ENCODE measurements at places on chromosomes 5 and 9.

GRCh38 chr5:135643881-135644766, 65.3 kb upstream of the CXCL14 start:
- DNase-seq, result no peak

DNA sequence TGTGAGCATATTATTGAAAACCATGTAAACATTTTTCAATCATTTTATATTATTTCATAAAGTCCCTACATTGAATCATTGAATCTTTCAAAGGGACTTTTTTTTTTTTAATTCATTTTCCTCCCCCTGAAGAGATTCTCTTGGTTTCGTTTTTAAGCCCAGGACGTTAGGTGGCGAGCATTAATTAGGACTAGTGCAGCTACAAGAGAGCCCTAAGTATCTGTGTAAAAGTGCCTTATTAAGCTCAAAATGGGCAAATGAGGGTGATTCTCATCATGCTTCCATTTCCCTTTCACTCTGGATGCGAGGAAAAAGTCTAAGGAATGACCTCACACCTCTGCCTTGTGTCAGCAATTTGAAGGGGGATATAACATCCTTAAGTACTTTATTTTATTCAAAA, 517.9 kb upstream of the ITGA1 start:
- no peak for DNase-seq

- no peak for DNase-seq
Measured at GRCh38 chr5:95241635-95242034, 43.3 kb downstream of the MCTP1 start.

DNA sequence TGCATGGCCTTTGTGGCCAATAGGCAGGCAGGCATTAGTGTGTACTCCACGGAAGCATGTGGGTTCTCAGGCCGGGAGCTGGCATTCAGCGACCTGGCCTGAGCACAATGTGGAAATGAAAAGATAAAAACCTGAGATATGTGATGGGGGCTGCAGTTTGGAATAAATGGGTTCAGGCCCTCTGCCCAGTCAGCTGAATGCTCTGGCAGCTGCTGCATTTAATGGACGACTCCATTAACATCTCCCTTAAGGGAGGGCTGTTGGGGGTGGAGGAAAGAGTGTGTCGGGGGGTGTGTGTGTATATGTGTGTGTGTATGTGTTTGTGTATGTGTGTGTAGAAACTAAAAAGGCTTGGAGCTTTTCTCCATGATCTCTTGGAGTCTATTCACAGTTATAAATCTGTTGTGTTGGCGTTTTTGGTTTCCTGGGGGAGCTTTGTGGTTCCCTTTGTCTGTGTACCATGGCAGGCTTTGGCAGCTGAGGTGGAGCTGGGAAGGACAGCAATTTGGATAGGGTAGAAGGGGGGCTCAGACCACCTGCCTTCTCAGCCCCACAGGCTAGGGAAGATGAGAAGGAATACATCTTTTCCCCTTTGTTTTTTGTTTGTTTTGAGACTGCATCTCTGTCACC, 27.3 kb upstream of the HSPA9 start:
- no peak for DNase-seq

- no peak for DNase-seq
Measured at GRCh38 chr5:159393854-159394274, 63.6 kb upstream of the IL12B start.

DNA sequence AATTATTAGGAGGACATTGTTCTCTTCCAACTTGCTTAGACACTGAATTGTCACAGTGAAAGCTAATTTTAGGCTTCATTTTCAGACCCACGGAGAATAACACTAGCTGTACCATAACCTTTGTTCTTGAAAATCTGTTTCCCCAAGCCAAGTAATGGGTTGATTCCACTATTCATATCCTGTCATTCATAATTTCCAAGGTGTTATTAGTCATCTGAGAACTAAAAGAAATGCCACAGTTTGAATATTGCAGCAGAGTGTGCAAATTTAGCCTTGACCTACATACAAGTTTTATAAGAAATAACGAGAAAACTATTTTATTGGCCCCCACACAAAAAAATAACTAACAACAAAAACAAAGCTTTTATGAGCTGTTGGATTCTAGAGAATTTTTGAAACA, 148.5 kb upstream of the TYRP1 start:
- DNase-seq, result no peak

GRCh38 chr5:72906806-72907205, 49.0 kb upstream of the FCHO2 start:
- DNase-seq, result no peak

GRCh38 chr5:167166696-167167095, 1124.7 kb upstream of the WWC1 start:
- no peak for DNase-seq

GRCh38 chr9:134565316-134565915, 76.2 kb upstream of the COL5A1 start:
- no peak for DNase-seq

DNA sequence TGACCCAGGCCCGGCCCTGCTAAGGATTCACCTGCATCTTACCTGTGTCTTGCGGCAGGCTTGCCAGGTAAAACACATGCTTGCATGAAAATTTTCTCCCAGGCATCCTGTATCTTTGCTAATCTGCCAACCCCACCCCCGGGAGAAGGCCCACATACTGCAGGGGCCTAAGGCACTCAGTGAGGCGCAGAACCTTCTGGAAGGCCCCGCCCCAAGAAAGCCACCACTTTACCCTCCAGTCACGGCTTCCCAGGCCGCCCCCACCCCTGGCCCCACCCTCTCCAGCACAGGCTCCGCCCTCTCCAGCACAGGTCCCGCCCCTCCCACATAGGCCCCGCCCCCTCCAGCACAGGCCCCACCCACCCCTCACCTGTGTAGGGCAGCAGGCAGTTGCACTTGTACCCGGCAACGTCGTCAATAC, 29.8 kb upstream of the SEC16A start:
- DNase-seq, result no peak

DNA sequence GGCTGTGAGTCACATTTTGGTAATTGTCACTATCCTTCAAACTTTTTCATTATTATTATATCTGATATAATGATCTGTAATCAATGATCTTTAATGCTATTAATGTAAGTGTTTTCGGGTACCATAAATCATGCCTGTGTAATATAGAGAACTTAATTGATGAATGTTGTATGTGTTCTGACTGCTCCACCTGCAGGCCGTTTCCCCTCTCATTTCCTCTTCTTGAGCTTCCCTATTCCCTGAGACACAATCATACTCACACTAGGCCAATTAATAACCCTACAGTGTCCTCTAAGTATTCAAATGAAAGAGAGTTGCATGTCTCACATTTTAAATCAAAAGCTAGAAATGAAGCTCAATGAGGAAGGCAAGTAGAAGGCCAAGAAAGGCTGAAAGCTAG, 420.9 kb upstream of the SGCD start:
- no peak for DNase-seq

DNA sequence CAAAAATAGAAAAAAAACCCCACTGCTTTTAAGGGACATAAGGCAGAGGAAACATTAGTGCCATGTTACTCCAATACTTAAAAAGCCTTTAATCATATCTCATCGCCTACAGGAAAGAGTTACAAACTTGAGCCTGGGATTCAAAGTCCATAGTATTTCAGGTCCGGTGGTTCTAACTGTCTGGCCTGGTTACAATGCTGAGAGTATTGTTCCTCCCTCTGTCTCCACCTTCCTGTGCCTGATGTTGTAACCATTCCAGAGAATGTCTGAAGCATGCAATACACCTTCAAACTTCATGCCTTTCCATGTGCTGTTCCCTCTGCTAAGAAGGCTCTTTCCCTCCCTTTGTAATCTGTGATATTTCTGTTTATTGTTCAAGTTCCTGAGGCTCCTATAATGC, 41.6 kb upstream of the SLC36A2 start:
- DNase-seq, result no peak

DNA sequence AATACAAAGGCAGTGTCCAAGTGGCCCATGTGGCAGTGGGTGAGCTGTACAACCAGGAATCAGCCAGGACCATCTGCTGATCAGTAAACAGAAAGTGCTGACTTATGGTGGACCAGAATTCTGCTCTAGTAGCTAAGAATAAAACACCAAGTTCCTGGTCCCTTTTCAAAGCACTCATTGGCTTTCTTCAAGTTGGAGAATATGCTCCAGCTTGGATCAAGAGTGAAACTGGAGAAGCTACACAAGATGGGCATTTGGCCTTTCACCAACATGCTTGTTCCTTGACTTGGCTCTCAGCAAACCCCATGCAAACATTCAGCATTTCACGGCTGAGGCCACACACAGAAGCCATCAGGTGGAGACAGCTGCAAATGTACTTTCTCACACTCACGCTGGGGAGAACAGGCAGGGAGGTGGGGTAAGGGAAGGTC, 32.1 kb downstream of the MARCHF3 start:
- no peak for DNase-seq

DNA sequence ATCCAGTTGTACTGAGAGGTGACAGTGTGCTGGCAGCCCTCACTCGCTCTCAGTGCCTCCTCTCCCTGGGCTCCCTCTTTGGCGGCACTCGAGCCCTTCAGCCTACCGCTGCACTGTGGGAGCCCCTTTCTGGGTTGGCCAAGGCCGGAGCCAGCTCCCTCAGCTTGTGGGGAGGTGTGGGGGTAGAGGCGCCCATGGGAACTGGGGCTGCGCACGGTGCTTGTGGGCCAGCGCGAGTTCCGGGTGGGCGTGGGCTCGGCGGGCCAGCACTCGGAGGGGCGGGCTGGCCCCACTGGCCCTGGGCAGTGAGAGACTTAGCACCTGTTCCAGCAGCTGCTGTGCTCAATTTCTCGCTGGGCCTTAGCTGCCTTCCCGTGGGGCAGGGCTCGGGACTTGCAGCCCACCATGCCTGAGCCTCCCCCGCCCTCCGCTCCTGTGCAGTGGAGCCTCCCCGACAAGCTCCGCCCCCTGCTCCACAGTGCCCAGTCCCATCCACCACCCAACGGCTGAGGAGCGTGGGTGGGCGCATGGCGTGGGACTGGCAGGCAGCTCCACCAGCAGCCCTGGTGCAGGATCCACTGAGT, 342.2 kb upstream of the ZNF608 start:
- no peak for DNase-seq

GRCh38 chr9:34662526-34663302, at the start of gene CCL27:
CCL27 (minus strand) TSS chr9:34662657; CDS start chr9:34662633, 24 bp downstream.
- no peak for DNase-seq

GRCh38 chr5:103801681-103802080, 239.1 kb upstream of the NUDT12 start:
- DNase-seq, result no peak

- DNase-seq, result no peak
Measured at GRCh38 chr9:7266911-7267595, 509.3 kb downstream of the KDM4C start.

- no peak for DNase-seq
Measured at GRCh38 chr9:129198319-129199043, 20.4 kb upstream of the IER5L start.

DNA sequence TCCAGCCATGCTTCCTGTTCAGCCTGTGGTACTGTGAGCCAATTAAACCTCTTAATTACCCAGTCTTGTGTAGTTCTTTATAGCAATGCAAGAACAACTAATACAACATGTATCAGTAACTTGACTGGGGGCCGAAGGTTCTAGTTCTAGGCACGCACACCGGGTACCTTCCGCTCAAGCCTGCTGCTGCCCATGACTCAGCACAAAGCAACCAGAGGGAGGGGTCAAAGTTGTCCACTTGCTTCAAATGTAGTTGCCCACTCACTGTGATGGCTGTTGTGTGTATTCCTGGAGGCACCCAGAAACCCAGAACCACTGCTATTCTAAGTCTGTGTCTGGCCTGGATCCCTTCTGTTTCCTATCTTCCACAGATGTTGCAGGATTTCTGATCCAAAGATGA, 222.6 kb downstream of the FRMD3 start:
- DNase-seq, result no peak

DNA sequence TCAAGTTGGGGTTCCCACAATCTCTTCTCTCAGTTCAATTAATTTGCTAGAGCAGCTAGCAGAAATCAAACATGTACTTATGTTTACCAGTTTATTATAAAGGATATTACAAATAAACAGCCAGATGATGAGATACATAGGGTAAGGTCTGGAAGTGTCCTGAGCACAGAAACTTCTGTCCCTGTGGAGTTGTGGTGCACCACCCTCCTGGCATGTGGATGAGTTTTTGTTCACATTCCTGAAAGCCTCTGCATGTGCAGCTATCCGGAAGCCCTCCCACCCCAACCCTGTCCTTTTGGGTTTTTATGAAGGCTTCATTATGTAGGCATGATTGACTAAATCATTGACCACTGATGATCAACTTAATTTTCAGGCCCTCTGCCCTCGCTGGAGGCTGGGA, 791.2 kb upstream of the ZNF608 start:
- DNase-seq, result no peak

DNA sequence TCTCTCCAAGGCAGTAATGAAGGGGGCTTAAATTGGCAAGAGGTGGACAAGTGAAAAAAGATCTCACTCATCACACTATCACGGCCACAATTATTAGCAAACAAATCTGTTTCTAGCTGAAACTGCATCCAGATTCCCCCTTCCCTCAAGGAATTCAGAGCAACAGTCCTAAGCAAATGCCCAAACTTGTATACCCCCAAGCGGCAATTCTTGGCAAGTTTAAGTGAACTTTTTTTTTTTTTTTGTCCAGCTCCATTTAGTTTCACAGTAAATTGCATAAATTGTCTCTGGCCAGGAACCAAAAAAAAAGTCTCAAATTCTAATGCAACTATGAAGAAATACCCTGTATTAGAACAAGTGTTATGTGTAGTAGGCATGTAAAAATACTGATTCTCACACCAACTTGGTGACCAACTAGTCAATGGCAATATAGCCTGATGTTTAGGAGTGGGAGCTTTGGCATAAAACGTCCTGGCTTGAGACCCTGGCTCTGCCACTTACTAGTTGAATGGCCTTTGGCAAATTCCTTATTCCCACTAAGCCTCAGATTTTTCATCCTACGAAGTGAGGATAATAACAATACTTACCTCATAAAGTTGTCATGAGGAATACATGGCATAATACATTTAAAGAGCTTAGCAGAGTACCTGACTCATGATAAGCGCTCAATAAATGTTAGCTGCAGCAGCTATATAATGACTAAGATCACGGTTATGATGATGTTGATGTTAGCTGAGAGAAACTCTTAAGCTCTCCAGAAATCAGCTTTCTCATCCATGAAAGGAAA, 193.2 kb downstream of the ADAMTSL1 start:
- DNase-seq, result no peak

DNA sequence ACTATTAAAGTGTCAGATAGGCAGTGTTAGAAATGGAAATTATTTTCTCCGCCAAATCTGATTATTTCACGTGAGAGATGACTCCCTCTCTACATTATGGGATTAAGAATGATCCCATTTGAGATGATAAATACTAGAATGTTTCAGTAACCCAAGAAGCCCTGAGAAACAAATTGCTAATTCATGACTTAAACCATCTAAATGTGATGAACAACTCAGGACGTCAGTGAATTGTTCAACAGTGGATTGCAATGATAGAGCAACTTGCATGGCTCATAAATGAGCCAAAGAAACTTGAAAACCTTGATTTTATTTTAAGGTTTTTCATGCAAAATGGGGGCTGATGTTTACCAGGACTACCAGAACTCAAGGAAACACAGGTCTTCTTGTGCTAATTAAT, 350.5 kb upstream of the WWC1 start:
- DNase-seq, result no peak

Measured in stimulated activated CD4-positive, alpha-beta T cell treated with anti-CD3 and anti-CD28 coated beads, Interleukin-1b, Interleukin-23, amount 100 ng/mL, for 1 hour (primary cell).